Brain pericyte (primary cell): ENCODE measurements at places on chromosomes 5 and 9.

- DNase-seq, result no peak
Measured at GRCh38 chr5:80067531-80068245, 32.5 kb downstream of the THBS4 start.

DNA sequence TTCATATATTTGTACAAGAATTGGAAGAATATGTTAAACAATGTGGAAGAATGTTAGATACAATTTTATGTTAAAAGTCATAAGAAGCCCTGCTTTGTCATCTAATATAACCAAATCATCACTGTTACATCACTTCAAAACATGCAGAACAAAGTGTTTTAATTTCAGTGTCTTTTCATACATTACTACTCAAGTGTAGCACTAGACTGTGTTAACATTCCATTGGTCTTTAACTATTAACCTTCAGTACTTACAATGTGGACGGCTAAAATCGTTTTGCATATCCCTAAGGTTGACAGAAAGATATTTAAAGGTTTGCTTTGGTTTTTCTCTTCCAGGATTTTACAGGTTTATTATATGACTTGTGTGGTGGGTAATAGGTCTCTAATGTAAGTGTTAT, 50.9 kb downstream of the VCAN start:
- DNase-seq, result no peak

- DNase-seq, result no peak
Measured at GRCh38 chr5:162289489-162289888, 221.9 kb downstream of the GABRG2 start.

GRCh38 chr5:22560147-22560546, 293.0 kb downstream of the CDH12 start:
- DNase-seq, result no peak

DNA sequence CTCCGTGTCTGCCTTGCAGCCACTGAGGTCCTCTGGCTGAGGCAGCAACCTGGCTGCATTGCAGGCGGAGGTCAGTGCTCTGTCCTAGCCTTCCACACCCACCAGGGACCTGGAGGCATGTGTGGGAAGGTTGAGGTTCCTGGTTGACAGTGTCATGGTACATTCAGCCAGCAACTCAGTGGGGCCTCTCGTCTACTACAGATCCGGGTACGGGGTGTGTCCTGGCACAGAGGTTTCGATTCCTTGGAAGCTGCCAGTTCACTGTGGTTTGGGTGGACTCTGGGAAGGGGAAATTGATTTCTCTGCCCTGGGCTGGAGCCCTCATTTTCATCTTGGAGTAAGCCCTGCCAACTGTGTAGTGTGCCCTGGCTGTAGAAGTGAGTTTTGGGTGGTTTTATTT, 45.1 kb downstream of the PDE8B start:
- no peak for DNase-seq

DNA sequence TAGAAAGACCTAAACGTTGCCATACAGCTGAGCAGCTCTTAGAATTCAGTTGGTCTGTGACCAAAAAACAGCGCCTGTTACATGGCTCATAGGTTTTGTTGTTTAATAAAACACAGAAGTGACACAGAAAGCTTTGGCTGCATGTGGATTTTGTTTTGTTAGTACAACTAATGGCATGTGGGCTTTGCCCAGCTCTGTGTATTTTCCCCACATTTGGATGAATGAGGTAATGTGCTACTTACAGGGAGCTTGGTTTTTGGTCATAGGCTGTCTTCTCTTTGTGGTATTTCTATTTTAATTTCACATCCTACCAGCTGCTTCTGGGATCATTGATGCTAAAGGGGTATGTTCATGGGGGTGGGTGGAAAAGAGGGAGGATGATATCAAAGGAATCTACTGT, 37.0 kb upstream of the POU4F3 start:
- DNase-seq, result no peak

DNA sequence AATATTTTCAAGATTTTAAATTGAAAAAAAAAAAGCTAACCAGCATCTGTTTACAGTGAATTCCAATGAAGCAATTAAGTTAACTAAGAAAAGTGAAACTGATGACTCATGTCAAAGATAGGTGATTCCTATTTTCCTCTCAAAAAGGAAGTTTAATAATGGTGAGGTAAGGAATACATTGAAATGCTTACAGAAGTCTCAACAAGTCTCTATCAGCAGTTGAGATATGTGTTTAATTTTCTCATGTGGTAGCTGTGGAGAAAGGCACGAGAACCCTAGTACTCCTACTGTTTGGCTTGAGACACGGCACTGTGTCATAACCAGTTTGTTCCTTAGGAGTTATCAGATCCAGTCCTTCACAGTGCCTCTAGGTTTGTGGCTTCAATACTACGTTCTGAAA, 114.5 kb downstream of the SLC25A46 start:
- DNase-seq, result no peak

GRCh38 chr5:53257806-53258373, 148.3 kb upstream of the MOCS2 start:
- no peak for DNase-seq

DNA sequence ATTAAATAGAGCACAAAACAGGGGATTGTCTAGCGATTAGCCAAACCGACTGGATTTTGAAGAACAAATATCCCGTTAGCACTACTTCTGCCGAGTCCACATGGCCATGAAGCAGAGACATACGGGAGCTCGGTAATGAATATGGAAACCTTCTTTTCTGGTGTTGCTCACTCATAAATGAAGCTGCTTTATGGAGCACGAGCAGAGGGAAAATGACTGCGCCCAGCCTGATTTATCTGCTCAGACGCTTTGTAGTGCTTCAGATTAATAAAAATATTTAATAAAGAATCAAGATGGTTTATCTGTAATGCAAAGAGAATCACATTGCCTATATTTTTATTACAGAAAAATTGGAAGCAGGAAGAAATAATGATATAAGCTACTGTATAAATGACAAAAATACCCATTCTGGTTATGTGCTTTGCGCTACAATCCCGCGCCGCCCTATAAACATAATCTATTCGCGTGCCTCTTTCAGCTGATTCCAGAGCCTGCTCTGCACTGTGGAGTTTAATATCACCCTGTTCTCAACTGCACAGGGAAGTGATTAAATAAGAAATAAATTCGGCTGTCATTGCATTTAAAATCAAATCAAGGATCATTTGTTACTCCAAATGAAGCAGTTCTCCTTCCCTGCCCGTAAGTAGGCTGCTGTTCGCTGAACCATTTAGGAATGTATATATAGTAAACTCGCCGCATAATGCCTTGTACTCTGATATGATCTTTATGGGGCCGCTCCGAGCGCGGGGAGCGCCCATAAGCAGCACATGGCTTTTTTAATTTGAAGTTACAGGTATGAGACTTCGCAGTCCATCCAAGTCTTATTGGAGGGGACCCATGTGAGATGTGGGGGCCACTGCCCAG, 22.3 kb upstream of the UBAC1 start:
- DNase-seq, result no peak

- DNase-seq, result no peak
Measured at GRCh38 chr9:82495884-82496777, 507.6 kb downstream of the SPATA31D1 start.

- DNase-seq, result no peak
Measured at GRCh38 chr5:50328193-50328729, 112.8 kb downstream of the EMB start.

DNA sequence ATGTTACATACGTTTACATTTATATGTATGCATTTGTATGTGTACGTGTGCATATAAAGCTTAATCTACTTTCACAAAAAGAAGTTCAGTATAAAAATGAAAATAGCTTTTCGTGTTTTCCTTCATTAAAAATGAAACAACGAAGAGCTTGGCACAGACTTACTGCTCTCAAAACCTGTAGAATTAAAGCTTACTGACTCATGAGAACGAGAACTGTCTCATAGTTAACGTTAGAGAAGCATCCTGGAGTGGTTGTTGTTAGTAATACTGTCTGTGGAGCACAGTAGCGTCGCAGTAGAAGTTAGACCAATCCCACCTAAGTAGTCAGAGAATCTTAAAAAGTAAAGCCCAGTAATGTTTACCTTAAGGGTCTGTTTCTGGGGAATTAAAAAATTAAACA, 1.3 kb downstream of the MAT2B start:
- no peak for DNase-seq

DNA sequence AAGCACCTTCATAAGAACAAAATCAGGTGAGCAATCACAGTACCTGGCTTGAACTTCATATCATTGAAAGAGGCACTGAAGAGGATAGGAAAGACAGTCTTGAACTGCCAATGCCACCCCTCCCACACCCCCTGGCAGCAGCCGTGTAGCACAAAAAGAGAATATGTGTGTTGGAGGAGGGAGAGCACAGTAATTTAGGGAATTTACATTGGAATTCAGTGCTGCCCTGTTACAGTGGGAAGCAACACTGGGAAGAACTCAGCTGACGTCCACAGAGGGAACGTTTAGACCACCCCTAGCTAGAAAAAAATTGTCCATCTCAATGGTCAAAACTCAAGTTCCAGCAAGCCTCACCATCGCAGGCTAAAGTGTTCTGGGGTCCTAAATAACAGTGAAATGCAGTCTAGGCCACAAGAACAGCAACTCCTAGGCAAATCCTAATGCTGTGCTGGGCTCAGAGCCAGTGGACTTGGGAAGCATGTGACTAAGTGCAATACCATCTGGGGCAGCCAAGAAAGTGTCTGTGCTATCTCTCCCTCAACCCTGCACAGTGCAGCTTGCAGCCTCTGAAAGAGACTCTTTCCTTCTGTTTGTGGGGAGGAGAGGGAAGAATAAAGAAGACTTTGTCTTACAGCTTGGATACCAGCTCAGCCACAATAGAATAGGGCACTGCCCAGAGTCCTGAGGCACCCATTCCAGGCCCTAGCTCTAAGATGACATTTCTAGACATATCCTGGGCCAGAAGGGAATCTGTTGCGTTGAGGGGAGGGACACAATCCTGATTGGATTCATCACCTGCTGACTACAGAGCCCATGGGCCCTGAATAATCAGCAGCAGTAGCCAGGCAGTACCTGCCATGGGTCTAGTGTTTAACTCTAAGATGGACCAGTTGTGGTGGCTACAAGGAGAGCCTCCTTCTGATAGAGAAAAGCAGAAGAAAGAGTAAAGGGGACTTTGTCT, 62.1 kb upstream of the VLDLR start:
- DNase-seq, result peak; percentile 22

DNA sequence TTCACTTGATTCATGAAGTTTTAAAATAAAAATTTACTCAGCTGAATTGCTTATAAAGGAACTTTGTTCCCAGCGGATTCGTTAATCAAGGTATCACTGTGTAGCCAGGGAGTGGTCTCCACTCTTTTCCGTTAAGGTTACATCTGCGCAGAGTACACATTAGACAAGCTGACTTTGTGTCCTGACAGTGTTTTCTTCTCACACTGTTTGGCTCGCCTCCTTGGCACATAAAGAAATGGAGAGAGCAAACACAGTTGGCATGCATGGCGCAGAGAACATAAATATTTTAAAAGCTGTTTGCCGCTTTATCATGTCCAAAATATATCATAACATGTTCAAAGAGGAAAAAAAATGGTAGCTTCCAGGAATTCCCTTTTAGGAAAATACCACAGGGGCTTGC, 153.2 kb downstream of the EDIL3 start:
- DNase-seq, result no peak

DNA sequence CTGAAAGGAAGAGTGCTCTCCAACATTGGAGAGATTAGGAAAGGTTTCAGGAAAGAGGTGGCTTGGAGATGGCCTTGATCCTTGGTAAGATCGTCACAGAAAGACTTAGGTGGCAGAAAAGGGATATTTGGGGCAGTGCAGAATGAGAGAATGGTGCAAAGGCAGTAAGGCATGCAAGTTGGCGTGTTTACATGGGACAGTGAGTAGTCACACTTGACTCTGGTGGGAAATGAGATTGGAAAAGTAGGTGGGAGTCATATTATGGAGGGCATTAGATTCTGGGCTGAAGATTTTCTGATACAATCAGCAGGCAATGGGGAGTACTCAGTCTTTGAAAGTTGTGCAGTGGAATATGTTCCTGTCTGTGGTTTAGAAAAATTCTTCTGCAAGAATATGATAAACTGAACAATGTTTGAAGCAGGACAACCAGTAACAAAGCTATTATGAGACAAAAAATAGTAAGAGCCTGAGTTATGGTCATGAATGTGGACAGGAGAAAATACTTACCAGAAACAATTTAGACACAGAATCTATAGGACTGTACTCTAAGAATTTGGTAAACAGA, 76.2 kb upstream of the ANKRD55 start:
- no peak for DNase-seq
